Activated B cell treated with CpG ODN at 0.5 μM for 24 hours (primary cell): ENCODE measurements at places on chromosomes 3 and 15. TPM values are rescaled to one million over a fixed set of nuclear protein-coding genes. Genes with fewer than 3 reads are reported as not detected.
A peak's percentile ranks its signal among the peaks of the same experiment; 100 is the strongest.

DNA sequence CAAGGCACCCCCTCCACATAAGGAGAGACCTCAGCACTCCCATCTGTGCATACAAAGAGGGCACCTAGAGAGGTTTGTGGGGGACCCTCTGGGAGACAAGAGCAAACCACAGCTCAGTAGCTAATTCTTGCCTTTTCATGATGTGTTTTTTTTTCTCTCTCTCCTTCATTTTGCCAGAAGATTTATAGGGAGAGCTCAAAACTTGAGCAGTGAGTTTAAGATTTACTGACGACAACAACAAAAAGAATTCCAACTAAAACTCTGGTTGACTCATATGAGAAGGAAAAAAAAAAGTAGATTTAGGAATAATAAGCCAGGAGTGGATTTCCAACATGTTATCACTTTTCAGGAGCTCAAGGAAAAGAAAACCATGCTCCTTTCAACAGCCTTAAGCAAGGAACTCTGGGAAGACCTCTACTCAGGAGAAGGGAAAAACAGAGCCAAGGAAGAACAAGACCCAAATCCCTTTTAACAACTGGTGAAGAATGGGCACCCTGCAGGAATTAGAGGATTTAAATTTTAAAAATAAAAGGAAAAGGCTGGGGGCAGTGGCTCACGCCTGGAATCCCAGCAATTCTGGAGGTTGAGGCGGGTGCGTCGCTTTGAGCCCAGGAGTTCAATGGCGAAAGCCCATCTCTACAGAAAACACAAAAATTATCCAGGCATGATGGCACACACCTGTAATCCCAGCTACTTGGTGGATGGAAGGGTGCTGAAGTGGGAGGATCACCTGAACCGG, 58.2 kb upstream of the RAD18 start:
- DNase-seq = no peak
- H3K27ac ChIP-seq = no peak overlapping the region
- H3K4me1 ChIP-seq = no peaks in the 10 kb centered on the region
- H3K4me3 ChIP-seq = no peak overlapping the region
- no peaks in the 10 kb centered on the region for H3K36me3 ChIP-seq

DNA sequence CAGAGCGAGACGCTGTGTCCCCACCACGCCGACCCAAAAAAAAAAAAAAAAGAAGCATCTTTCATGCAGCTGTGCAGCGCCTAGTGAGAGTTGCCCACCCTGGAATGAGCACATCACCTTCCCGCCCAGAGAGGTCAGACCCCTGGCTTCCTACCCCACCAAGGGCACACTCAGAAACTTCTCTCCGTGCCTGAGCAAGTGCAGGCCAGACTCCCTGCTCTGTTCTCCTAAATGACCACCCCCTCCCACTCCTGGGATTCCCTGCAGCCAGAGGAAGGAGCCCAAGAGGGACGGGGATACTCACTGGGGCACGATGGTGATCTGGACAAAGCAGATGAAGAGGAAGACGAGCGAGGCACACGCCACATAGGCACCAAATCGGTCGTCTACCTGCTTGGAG, 116.0 kb downstream of the SEC22A start:
- H3K4me3 ChIP-seq = no peak overlapping the region
- no peaks in the 10 kb centered on the region for H3K36me3 ChIP-seq
- DNase-seq = no peak
- no peaks in the 10 kb centered on the region for H3K4me1 ChIP-seq

- H3K36me3 ChIP-seq = no peaks in the 10 kb centered on the region
- no peak overlapping the region for H3K4me3 ChIP-seq
- H3K27ac ChIP-seq = no peak overlapping the region
- H3K27me3 ChIP-seq = no peaks in the 10 kb centered on the region
- no peaks in the 10 kb centered on the region for H3K4me1 ChIP-seq
Measured at GRCh38 chr3:75012791-75013331, 398.4 kb upstream of the CNTN3 start.

DNA sequence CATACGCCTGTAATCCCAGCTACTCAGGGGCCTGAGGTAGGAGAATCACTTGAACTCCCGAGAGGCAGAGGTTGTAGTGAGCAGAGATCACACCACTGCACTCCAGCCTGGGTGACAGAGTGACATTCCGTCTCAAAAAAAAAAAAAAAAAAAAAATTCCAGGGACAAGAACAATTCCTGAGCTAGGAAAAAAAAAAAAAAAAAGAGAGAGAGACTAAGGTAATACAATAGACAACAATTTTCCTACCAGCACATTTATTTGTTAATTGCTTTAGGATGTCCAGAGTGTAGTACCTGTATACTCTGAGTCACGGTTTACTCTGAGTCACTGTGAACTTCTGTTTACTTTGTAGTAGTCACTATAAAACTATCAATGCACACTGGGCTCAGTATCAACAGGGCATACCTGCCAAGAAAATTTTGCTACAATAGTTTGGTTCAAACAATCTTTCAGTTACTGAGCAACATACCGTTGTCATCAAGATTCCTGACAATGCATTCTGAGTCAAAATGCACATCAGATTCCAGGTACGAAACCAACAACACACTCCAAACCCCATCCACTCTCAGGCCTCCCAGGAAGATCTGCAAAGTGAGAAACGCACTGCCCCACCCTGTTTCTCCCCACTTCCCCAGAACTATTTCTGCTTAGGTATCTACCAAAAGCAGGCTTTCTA, 28.3 kb downstream of the IGF2BP2 start:
- no peak overlapping the region for H3K4me3 ChIP-seq
- no peak overlapping the region for H3K27ac ChIP-seq
- peaks cover 13% of the 10 kb centered on the region for H3K27me3 ChIP-seq
- no peaks in the 10 kb centered on the region for H3K36me3 ChIP-seq
- H3K4me1 ChIP-seq = no peaks in the 10 kb centered on the region

DNA sequence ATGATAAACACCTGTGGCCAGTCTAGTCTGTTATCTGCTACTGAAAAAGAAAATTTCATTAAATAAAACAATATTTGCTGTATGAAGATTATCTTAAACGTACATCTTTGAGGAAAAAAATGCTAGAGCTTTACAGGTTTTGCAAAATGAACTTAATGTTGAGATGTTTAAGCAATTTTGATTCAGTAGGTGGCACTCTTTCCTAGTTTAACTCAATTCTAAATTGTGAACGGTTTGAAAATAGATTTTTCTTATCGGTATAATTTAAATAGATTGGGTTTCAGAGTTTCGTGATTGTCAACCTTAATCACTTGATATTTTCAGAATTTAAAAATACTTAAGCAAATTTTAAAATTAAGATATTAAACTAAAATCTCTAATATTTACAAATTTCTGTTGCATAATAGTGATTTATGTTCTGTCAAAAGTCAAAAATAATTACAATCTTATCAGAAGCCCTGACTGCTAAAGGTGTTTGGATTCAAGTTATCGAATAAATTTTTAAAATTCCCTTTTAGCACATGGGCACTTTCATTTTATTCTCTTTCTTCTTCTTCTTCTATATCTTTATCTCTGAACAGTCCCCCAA, 7.0 kb upstream of the RNF111 start:
- peak overlapping the region; percentile 73 for H3K4me3 ChIP-seq
- H3K27ac ChIP-seq = peak overlapping the region; percentile 96
- H3K4me1 ChIP-seq = peaks cover 62% of the 10 kb centered on the region
- no peaks in the 10 kb centered on the region for H3K36me3 ChIP-seq
- DNase-seq = no peak

DNA sequence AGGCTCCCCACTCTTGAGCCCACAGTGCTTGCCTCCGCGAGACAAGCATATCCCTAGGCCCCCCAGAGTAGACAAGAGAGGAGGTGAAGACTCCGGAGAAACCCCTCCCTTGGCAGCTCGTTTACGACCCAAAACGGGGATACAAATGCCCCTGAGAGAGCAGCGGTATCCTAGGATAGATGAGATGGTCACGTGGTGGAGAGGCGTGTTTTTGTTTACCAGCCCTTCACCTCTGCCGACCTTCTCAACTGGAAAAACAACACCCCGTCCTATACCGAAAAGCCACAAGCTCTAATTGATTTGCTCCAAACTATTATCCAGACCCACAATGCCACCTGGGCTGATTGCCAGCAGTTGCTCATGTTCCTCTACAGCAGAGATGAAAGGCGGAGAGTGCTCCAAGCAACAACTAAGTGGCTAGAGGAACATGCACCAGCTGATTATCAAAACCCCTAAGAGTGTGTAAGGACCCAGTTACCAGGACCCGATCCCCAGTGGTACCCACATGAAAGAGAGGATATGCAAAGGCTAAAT, 99.5 kb upstream of the OSBPL11 start:
- no peak for DNase-seq
- peaks cover 4% of the 10 kb centered on the region for H3K4me1 ChIP-seq
- no peak overlapping the region for H3K27ac ChIP-seq
- no peak overlapping the region for H3K4me3 ChIP-seq
- no peaks in the 10 kb centered on the region for H3K27me3 ChIP-seq

Gene CXCR6
- not detected in 2 replicates for total RNA-seq

DNA sequence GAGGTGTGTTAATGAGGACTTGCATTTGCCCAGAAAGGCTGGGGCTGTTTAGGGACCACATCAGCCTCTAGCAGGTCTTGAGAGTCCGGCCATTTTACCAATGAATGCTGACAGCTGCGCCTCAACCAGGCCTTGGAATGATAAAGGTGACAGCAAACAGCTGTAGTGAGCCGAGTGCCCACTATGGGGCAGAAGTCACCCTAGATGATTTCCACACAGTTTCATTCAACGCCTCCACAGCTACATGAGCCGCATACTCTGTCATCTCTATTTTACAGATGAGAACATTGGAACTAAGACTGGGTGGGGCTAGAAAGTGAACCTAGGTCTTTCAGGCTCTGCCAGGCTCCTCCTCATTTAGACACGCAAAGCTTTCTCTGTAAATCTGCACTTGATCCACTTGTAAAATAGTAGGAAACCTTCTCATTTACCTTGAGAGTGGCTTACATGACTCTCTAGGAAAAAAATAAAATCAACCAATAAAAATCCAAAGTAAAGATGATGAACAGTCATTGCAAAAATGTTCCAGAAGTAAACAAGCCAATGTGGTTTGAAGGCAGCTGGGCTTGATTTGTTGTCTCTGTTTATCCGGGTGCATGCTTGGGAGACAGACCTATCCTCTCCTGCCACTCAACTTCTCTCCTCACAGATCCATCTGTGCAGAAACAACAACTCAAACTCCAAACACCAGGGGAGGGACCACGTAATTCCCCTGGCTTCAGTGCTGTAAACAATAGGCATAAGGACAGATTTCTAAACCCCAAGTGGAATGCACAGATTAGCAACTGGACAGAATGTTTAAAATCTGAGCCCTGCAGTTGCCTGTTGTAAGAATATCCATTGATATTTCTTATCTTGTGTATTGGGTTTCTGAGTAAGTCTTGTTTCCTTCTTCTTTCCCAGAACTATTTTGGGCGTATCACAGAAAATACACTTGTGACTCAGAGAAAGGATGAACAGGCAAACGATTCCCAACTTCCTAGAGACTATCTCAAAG, 31.5 kb upstream of the LDHAL6B start:
- H3K27ac ChIP-seq = peak overlapping the region; percentile 20
- peaks cover 15% of the 10 kb centered on the region for H3K4me1 ChIP-seq
- peaks cover 88% of the 10 kb centered on the region for H3K36me3 ChIP-seq
- H3K27me3 ChIP-seq = no peaks in the 10 kb centered on the region
- H3K4me3 ChIP-seq = no peak overlapping the region
- DNase-seq = no peak

Gene RTP1
- total RNA-seq = not detected in 2 replicates
